ENCODE measurements at places on chromosomes 4 and X.

DNA sequence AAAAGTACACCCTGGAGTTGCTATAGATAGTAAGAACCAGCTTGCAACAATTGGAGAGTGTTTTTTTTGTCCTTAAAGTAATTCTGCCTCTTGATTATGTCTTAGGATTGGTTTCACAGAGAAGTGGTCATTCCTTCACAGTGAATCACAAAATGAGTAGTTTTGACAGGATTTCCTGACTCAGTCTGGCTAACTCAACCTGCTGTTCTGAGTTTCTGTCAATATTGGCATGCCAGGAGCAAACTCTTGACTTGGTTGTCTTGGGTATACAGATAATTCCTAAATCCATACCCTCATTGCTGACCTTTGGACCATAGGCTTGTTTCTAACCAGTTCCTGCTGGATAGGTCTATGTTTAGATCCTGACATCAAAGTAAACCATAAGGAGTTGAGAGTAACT is 9.4 kb downstream of the FHIP1A start:
- no peak for DNase-seq

GRCh38 chrX:148612431-148612830 is 112.0 kb downstream of the AFF2 start:
- no peak for DNase-seq

DNA sequence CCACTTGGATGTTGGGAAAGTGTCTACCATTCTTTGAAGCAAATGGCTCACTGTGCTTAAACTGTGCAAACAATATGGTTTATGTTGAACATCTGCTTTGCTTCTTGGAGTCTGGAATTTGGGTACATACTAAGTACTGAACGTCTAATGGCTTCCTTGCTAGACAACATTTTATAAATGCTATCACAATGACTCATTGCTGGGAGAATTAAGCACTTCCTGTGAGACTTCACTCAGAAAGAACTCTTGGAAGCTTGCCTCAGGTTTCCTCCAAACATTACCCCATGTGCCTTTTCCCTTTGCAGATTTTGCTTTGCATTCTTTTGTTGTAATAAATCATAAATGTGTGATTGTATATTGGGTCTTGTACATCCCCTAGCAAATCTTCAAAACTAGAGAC is 139.7 kb downstream of the PACRGL start:
- no peak for DNase-seq

DNA sequence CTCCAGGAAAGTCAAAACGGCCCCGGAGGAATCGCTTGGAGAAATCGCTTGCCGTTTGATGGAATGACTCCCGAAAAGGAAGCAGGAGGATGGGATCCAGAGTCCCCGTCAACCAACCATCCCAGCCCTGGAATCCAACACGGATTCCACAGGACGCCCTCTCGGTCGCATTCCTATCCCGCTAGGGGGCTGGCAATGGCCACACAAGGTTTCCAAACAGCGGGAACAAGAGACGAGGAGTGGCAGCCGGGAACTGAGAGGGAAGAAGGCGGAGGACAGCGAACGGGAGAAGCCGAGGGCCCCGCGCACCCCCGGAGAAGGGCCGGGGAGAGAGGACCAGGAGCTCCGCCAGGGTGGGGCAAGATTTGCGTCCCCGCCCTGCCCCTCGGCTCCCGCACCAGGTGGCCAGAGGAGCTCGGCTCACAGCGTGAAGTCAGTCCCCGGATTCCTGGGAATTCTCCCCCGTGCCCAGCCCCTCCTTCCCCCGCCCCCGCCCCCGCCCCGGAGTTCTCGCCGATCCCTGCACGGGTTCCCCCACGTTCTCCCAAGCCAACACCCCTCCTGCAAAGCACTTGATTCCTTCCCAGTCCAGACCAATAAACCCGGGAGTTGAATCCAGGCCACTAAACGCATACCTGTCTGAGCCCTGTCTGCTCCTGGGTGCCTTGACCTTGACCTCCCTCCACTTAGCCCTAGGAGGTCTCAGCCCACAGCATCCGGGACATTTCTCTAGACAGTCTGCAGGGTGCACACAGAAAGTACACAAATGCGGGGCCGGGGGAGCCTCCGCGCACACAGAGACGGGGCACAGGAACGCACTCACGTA is 1.4 kb downstream of the PDZD4 start:
- no peak for DNase-seq

GRCh38 chrX:72297953-72298730 is 7.6 kb downstream of the CITED1 start:
- DNase-seq = no peak

DNA sequence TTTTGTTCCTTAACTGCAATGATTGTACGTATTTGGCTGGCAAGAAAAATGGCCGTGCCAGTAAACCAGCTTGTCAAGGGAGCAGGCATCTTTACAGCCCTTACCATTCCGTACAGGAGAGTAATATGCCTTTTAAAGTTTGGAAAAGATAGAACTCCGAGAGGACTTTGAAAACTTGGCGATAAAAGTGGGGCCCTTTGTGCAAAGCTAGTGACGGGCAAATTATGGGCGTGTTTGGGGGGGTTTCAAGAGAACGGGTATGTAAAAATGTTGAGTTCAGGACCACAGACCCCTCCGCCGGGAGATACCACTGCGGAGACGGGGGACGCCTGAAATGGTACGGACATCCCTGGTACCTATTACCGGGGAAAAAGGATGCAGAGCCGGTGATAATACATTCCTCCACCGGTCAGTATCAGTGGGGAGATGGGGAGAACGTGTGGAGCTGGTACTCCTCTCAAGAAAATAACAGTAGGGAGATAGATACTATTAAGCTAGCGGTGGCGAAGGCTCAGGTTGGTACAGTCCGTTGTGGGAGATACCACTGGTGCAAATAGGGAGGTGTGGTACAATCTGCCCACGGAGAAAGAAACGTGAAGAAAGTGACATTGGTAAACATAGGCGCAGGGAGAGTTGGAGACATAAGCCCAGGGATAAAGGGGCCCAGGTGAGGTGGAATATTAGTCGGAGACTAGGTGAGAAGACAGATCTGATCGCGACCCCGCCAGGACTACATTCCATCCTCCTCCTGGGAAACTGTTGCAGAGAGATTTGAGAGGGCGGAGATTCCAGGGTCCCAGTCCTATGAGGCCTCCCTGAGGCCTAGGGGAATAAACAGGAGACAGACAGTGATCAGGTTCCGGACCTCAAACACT is 14.5 kb downstream of the SPACA5 start:
- peak; percentile 77 for DNase-seq

DNA sequence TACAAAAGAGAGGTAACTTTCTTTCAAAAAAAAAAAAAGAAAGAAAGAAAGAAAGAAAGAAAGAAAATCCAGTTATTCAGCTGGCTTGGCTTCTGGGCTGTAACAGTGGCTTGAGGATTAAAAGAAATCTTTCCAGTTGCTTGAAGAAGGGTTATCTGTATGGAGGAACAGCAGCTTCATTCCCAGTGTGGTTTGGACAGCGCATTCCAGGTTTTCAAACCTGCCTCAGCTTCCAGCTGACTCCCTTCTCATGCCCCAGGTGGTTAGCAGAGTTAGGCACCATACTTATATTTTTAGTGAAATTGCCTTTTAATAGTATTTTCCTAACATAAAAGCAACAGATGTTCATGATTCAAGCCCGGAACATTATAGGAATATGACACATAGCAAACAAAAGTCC is 48.6 kb downstream of the TMEM164 start:
- no peak for DNase-seq

DNA sequence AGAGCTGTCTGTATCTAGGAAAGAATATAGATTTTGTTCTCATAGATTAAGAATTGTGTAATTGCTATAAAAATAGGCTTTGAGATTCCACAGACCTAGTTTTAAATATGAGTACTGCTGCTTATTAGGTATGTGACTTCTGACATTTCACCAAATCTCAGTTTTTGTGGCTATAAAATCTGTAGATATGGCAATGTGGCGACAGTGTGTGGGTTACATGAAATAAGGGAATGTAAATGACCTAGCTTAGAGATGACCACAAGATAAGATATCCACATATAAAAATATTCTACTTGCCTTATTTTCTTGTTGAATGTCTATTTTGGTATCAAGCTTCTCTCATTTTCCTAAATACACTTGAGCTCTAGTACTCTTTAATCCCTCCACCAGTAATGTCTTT is 193.8 kb downstream of the UNC5C start:
- no peak for DNase-seq

GRCh38 chr4:11116940-11117339 is 311.8 kb downstream of the HS3ST1 start:
- no peak for DNase-seq

DNA sequence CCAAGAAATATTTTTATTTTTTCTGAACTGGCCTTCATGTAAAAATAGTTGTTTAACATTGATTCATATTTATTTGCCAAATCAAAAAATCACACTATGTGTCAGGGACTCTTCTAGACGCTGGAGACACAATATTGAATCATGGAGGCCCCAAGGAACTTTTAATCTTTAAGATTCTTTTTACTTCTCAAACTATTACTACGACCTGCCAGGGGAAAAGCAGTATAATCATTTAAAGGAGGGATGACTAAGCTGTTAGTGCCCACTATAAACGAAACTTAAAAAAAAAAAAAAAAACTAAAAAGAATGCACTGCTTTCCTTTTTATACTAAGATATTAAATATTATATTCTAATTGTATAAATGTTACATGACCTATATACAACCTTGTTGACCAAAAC is 84.7 kb downstream of the PPA2 start:
- no peak for DNase-seq

DNA sequence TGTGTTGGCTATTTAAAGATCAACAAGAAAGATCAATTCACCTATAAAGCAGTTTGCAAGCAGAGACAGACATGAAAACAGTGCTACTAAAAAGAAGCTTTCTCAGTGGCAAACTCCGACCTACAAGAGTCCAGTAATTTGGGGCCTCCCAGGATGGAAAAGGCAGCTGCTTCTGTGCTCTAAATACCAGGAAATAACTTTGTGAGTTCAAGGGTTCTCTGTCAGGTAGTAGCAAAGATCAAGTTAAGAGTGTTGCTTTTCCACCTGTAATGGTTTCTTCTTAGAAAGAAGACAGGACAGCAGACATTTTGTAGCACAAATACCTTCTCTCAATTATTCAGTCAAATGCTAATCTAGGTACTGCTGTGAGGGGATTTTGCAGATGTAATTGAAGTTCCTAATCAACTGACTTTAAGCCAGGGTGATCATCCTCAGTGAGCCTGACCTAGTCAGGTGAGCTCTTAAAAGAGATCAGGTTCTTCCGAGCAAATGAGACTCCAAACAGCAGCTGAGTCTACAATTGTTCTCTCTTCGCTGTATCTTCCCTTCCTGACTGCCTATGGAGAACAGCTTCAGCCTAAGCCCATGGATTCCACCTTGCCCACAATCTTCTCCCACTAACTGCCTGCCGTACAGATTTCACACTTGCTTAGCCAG is 13.5 kb downstream of the ANKRD17 start:
- no peak for DNase-seq

GRCh38 chr4:14100349-14100748 is 472.8 kb upstream of the BOD1L1 start:
- DNase-seq = no peak

DNA sequence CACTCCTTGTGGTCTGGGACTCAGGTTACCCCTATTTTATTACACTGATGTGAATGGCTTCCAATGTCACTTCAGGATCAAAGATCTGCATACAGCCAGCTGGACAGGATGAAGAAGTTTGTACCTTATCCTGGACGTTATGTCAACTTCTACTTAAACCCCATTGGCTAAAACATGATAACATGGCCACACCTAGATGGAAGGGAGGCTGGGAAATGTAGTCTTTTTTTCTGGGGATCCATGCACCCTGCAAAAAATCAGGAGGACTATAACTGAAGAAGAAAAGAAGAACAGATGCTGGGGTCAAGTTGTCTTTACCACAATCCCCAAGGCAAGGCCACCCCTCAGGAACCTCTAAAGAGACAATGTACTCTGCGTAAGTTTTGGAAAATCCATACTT is 459.2 kb downstream of the BCOR start:
- DNase-seq = no peak

DNA sequence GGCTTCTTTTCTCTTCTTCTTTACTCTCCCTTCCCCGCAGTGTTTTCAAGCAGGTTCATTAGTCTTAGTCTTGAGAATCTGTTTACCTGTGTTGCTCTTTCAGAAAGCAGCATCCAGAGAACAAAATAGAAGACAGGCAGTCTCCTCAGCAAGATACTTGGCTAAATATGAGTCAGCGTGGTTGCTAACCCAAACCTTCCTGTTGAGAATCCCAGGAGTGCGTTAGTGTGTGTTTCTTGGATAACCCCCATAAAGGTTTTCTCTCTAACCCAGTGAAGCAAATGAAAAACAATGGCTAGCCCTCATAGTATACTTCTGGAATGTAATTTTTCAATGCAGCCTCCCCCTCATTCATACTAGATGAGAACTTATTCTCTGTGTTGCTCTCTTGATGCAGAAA is 41.1 kb downstream of the BMPR1B start:
- no peak for DNase-seq

DNA sequence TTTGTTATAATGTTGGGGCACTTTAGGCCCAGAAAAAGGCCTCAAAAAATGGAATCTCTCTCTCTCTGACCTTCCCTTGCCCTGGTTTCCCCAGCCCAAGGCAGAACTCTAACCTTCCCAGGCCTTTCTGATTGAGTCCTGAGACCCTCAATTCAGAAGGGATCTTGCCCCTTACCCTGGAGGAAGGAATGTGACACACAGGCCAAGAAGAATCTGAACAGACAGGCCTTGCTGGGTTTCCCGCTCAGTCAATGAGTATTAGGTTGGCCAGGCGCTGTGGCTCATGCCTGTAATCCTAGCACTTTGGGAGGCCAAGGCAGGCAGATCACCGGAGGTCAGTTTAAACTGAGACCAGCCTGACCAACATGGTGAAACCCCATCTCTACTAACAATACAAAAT is 27.6 kb downstream of the ELOVL6 start:
- DNase-seq = no peak

- no peak for DNase-seq
These were observed 183.1 kb upstream of the GALNT7 start for GRCh38 chr4:172985552-172985951.

Measured in right lobe of liver (tissue), 6 donors.